Activated CD4-positive, alpha-beta memory T cell treated with anti-CD3 and anti-CD28 coated beads for 36 hours (primary cell): ENCODE measurements at places on chromosomes 12 and 14.

- peaks cover 4% of the 10 kb centered on the region for H3K27me3 ChIP-seq
- no peak for DNase-seq
- H3K36me3 ChIP-seq, result peaks cover 5% of the 10 kb centered on the region
Measured at GRCh38 chr12:124694846-124695497, 127.6 kb upstream of the NCOR2 start.

DNA sequence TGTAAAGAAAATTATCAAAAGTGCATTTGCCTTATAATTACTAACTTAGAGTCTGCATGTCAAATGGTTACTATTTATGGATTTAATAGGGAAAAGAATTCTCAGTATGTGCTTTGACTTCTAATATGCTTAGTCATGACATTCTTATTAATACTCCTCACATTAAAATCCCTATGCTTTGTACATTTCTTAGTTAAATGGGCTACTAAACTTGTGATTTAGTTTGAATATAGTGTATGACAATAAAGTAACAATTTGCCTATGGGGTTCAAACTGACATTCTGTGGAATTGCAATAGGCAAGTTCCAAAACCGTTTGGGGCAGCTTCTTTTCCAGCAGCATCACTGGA, 361.9 kb upstream of the TMTC1 start:
- no peaks in the 10 kb centered on the region for H3K4me1 ChIP-seq
- H3K36me3 ChIP-seq, result no peaks in the 10 kb centered on the region
- H3K27me3 ChIP-seq, result no peaks in the 10 kb centered on the region

- H3K4me1 ChIP-seq, result no peaks in the 10 kb centered on the region
- no peak for DNase-seq
- no peaks in the 10 kb centered on the region for H3K36me3 ChIP-seq
- no peak overlapping the region for H3K4me3 ChIP-seq
- H3K27ac ChIP-seq, result no peak overlapping the region
Measured at GRCh38 chr12:124143726-124144125, 151.2 kb upstream of the RFLNA start.

DNA sequence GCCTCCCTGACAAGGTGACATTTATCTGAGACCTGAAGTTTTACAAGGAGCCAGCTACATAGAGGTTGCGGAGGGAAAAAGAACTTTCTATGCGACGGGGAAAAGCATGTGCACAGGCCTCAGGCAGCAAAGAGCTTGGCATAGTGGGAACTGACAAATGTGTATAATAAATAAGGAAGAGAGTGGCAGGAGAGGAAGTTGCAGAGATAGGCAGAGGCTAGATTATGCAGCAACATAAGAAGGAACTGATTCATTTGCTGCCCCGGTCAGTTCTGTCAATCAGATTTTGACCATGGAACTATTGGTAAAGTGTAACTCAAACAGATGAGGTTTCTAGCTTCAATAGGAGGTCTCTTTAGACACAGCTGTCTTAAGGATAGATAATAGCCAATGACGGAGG, 33.7 kb upstream of the RIC8B start:
- no peaks in the 10 kb centered on the region for H3K36me3 ChIP-seq
- DNase-seq, result no peak
- no peak overlapping the region for H3K4me3 ChIP-seq
- peaks cover 7% of the 10 kb centered on the region for H3K4me1 ChIP-seq
- H3K27me3 ChIP-seq, result no peaks in the 10 kb centered on the region

- H3K4me3 ChIP-seq, result no peak overlapping the region
- DNase-seq, result no peak
- H3K36me3 ChIP-seq, result no peaks in the 10 kb centered on the region
Measured at GRCh38 chr12:5648692-5649359, 216.9 kb downstream of the NTF3 start.
